Stimulated activated naive CD8-positive, alpha-beta T cell treated with anti-CD3 and anti-CD28 coated beads, Interleukin-15, Interleukin-2, amounts not matched to agents 100 U/mL and 50 U/mL, for 24 hours (primary cell): ENCODE measurements at places on chromosomes 11 and 22.
A peak's percentile ranks its signal among the peaks of the same experiment; 100 is the strongest.

DNA sequence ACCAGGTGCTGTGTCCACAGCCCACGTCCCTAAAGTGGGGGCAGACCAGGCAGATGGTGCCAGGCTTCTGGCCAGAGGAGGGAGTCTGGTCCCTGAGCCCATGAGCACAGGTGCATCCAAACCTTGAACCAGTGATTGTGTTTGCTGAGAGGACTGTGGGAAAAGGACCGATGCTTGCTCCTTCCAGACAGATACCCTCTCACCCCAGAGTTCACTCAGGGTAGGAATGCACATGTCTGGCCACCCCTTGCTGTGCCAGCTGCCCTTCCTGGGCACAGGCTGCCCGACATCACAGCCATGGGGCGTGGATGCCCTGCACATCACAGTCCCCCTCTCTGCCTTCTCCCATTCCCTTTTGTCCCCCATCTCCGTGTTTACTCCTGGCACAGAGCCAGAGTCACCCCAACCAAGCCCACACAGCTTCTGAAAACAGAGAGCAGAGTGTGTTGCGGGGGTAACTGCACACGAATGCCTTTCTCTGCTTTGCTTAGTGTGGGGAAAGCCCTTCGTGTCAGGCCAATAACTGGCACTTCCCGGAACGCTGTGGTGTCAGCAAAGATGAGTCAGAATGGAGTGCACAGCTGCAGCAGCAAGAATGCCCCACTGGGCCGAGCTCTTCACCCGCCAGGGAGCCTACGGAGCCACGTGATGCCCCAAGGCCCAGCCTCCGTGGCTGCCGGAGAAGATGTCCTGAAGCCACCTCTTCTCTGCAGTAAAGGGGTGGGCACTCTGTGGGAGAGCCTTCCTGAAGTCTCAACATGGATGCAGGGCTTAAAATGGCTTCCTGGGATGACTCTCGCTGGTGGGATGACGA lies 7.6 kb downstream of the CARS1 start:
- peak; percentile 56 for DNase-seq

- DNase-seq: no peak
These were observed 1.1 kb downstream of the POLD3 start for GRCh38 chr11:74593463-74593862.

GRCh38 chr22:23259916-23260644 lies 79.8 kb downstream of the BCR start:
- no peak for DNase-seq

DNA sequence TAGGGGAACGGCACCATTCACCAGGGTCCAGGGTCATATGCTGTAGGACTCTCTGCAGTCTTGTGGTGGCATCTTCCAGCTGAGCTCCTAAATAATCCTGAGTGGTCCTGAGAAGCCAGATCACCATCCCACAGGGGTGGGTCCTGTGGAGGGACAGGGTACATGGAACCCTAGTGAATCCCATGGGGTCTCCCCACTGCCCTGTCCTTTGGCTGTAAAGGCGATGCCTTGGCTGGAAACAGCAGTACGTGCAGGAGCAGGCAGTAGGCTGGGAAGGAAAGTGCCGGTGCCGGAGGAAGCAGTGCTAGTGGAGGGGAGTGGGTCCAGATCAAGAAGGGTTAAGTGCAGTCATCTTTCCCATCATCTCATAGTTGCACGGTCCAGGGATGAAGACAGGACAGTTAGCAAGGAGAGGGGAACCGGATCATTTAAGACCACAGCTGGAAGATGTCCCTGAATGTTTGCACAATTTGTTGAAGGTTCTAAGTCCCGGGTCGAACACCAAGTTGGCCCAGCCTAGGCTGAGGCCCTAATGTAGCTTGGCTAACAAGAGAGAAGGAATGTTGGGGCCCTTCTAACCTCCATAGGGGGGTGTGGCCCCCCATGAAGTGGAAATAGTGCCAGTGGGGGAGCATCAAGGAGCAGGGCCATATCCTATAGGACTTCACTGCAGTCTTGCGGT lies 18.1 kb downstream of the TSPAN32 start:
- DNase-seq: no peak
